Right atrium auricular region (tissue), 2 donors: ENCODE measurements at places on chromosomes 3 and 15. TPM values are rescaled to one million over a fixed set of nuclear protein-coding genes. Genes with fewer than 3 reads are reported as not detected.

GRCh38 chr15:82135638-82136037, 89.8 kb upstream of the MEX3B start:
- peaks cover 18% of the 10 kb centered on the region for H3K36me3 ChIP-seq
- H3K4me1 ChIP-seq: no peaks in the 10 kb centered on the region
- no peaks in the 10 kb centered on the region for H3K27me3 ChIP-seq
- H3K4me3 ChIP-seq: no peak overlapping the region

DNA sequence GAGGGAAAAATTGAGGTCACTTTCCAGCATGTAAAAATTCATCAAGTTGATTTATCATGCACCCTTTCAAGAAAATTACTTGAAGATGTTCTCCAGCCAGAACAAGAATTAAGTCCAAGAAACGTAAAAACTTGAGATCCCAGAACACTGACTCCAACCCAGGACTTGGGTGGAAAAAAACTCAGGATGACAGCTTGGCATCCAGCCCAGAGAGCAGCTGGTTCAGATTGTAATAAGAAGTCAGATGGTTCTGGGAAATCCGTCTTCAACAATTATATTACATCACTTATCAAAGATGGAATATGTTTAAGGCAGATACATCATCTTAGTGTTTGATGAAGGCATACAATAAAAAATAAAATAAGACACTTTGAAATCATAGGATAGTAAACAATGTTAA, 23.0 kb upstream of the DNAJC13 start:
- H3K27ac ChIP-seq: no peak overlapping the region
- H3K27me3 ChIP-seq: no peaks in the 10 kb centered on the region
- no peak for DNase-seq
- no peaks in the 10 kb centered on the region for H3K4me1 ChIP-seq
- H3K36me3 ChIP-seq: no peaks in the 10 kb centered on the region
- no peak overlapping the region for H3K4me3 ChIP-seq

Gene HRG
- not detected for total RNA-seq

DNA sequence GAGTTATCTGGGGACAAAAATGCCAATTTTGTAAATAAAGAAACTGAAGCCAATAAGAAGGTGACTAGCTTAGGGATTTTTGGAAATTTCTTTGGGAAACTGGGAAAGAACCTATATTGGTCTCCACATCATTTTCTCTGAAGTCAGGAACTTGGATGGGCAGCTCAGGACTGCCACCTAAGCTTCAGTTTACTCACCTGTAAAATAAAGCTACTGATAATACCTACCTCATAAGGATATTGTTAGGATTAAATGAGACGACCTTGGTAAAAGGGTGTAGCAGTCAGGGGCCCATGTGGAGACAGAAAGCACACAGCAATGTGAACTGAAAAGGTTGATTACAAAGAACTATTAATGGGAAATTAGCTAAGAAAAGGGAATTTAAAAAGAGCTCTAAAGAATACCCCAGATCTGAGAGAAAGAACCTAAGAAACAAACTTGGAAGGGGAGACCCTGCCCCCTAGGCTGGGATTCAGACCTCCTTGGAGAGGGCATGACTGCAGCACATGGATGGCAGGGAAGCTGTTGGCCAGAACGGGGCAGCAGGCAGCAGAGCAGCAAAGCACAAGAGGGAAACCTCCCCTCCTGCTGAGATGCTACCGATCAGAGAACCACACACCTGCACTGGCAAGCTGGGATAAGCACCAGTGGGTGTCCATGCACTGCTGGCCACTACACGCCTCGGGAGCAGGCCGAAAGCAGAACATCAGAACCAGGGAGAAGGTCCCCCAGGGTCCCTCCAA, 83.7 kb upstream of the THBS1 start:
- no peak for DNase-seq
- peak overlapping the region; percentile 14 for H3K27ac ChIP-seq
- H3K4me1 ChIP-seq: no peaks in the 10 kb centered on the region
- H3K36me3 ChIP-seq: no peaks in the 10 kb centered on the region

Gene ERICH6
- total RNA-seq: not detected

GRCh38 chr15:84755736-84756527, 7.5 kb downstream of the ZNF592 start:
- no peaks in the 10 kb centered on the region for H3K36me3 ChIP-seq
- H3K4me1 ChIP-seq: peaks cover 66% of the 10 kb centered on the region
- no peaks in the 10 kb centered on the region for H3K27me3 ChIP-seq
- H3K27ac ChIP-seq: no peak overlapping the region
- H3K4me3 ChIP-seq: no peak overlapping the region

DNA sequence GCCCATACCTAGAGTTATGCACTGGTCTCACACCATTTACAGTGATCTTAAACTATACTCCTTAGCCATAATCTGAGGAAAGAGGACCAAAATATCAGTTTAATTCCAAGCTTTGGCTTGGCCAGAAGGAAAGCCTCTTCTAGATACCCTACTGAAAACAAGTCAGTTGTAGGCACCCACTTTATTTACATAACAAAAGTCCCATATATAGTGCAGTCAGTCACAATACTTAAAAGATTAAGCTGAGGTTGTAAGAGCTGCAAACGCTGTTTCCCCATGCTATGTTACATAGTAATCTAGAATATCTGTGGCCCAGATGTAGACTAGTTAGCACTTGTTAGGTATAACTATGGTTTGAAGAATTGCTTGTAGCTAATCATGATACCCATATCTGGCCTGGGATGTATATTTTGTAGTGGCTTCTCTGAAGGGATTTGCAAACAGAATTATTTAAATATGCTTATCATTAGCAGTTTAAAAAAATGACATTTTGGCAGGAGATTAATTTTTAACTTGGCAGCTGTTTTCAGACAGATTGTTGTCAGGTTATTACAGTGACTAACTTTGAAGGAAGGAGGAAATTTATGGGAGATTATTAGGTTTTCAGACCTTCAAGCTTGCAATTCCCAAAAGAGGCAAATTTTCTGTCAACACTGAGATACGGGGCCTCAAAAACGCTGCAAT, 160.4 kb upstream of the SLC2A2 start:
- no peak overlapping the region for H3K4me3 ChIP-seq
- H3K36me3 ChIP-seq: no peaks in the 10 kb centered on the region
- H3K27me3 ChIP-seq: no peaks in the 10 kb centered on the region

GRCh38 chr15:67156834-67157233, 91.4 kb downstream of the SMAD3 start:
- no peaks in the 10 kb centered on the region for H3K36me3 ChIP-seq
- H3K4me3 ChIP-seq: no peak overlapping the region
- no peaks in the 10 kb centered on the region for H3K27me3 ChIP-seq
- H3K27ac ChIP-seq: no peak overlapping the region
- no peak for DNase-seq

GRCh38 chr3:550471-550870, 353.9 kb downstream of the CHL1 start:
- H3K27me3 ChIP-seq: no peaks in the 10 kb centered on the region
- DNase-seq: no peak
- H3K4me1 ChIP-seq: no peaks in the 10 kb centered on the region
- H3K4me3 ChIP-seq: no peak overlapping the region

GRCh38 chr15:66644869-66645268, 57.2 kb upstream of the SMAD6 start:
- H3K4me3 ChIP-seq: no peak overlapping the region
- H3K27me3 ChIP-seq: no peaks in the 10 kb centered on the region
- H3K27ac ChIP-seq: peak overlapping the region; percentile 72
- H3K36me3 ChIP-seq: no peaks in the 10 kb centered on the region
- no peak for DNase-seq

- no peak for DNase-seq
- no peak overlapping the region for H3K27ac ChIP-seq
- no peaks in the 10 kb centered on the region for H3K27me3 ChIP-seq
- no peaks in the 10 kb centered on the region for H3K36me3 ChIP-seq
- H3K4me3 ChIP-seq: no peak overlapping the region
Observed at GRCh38 chr15:69439623-69440022, 13.0 kb upstream of the RPLP1 start.

Gene TICRR
- not detected for total RNA-seq

Gene FBXO40
- 81.6 TPM for total RNA-seq

DNA sequence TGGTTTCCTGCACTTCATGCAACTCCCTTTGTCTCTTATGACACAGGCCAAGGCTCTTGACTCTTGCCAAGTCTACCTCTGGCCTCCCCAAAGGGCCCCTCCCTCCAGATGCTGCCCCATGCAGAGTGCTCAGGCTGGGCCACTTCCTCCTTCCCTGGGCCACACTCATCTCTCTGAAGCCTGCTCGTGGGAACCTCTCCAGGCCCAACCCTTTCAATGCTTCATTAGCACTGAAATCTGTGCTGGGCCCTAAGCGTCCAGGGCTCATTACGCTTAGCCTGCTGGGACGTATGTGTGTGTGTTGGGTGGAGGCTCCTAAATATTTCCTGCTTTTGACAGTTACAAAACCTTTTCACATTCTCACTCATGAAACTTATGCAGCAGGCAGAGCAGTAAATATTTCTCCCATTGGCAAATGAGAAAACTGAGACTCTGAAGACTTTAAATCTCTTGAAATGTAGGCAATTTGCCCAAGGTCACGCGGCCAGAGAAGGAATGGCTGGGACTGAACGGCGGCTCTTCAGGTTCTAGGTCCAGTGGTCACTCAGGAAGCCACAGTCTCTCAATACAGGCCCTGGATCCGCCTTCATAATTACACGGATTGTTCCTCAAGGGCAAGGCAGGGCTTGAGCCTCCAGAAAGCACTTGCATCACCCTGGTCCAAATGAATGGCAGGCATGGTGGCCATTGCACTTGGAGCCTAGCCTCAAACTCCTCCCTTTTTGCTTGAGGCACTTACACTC, 241.7 kb upstream of the HES1 start:
- H3K36me3 ChIP-seq: no peaks in the 10 kb centered on the region
- DNase-seq: no peak
- H3K27ac ChIP-seq: no peak overlapping the region
- H3K27me3 ChIP-seq: no peaks in the 10 kb centered on the region

DNA sequence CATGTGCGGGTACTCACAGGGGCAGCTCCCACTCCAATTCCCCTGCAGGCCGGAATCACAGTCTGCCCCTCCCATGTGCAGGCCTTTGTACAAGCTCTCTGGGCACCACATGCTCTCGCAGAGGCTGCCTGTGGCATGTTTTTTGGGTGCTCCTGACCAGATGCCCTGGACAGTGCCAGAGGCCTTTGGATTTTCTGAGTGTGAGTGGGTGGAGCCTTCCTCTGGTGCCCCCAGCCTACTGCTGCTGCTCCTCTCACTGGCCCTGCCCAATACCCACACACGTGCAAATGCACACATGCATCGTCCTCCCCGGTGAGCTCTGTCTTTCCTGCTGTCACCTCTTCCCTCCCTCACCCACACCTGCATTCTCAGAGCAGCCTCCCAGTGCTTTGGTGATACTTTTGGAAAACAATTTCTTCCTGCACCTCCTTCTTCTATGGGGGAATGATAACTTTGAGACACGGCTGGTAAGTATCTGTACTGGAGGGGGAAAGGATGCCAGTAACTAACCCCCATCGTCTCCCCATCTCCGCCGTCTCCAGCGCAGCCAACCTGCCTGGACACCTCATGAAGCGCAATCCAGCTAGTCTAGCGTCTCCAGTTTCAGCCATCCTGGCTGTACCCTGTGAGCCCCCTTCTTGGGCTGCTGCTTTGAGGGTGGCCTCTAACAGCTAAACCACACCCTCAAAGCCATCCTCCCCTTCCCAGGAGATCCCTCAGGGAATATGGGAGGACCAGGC, 229.4 kb upstream of the TOPAZ1 start:
- no peaks in the 10 kb centered on the region for H3K27me3 ChIP-seq
- H3K4me3 ChIP-seq: no peak overlapping the region
- H3K27ac ChIP-seq: no peak overlapping the region
- no peak for DNase-seq
- no peaks in the 10 kb centered on the region for H3K36me3 ChIP-seq

GRCh38 chr3:21484057-21484827, 266.8 kb downstream of the ZNF385D start:
- no peaks in the 10 kb centered on the region for H3K27me3 ChIP-seq
- peak; percentile 63 for DNase-seq
- no peak overlapping the region for H3K27ac ChIP-seq
- no peaks in the 10 kb centered on the region for H3K4me1 ChIP-seq

DNA sequence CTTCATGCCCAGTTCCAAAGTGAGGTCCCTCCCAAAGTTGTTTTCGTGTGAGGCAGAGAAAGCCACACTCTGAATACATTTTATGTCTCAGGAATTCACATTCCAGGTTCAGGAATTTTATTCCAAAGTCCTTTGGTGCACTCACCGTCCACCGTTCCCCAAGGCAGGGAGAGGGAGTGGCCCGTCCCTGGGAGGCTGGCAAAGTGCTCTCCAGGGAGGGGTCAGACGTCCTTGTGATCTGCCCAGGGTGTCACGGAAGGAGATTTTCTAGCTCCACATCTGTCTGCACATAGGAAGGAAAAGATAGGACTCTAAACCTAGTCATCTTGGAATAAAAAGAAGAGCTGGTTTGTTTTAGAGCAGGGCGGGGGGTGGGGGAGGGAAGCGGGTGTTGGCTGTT, 47.9 kb downstream of the KLF13 start:
- H3K27ac ChIP-seq: peak overlapping the region; percentile 90
- H3K4me3 ChIP-seq: no peak overlapping the region
- H3K4me1 ChIP-seq: no peaks in the 10 kb centered on the region
- no peaks in the 10 kb centered on the region for H3K27me3 ChIP-seq
